ENCODE measurements at places on chromosomes 1 and 21.
A peak's percentile ranks its signal among the peaks of the same experiment; 100 is the strongest.

DNA sequence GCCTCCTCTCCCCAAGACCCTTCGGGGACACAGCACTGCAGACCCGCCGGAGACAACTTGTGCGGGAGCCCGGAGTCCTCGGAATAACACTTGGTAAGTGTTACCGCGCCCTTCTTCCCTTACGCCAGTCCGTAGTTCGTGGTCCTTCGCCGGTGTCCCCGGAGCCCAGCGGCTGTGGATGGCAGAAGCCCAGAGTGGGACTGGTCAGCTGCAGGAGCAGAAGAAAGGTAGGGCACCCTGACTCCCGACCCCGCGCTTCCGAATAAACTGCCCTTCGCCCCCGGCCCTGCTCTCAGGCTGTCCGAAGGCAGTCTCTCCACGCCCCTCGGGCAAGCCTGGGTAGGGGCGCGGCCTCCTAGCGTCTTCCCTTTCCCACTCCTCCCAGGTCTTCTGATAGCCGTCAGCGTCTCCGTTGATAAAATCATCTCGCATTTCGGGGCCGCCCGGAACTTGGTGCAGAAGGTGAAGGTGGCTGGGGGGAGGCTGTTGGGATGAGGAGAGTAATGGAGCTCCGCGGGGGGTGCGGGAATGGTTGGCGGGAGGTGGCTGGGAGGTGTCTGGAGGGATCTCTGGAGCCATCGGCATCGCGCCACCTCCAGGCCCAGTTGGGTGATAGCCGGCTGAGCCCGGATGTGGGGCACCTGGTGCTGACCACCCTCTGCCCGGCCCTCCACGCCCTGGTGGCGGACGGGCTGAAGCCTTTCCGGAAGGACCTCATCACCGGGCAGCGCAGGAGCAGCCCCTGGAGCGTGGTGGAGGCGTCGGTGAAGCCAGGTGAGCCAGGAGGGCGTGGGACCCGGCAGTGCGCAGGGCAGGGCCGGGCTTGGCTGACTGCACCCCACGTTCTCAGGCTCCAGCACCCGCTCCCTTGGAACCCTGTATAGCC, 4.3 kb downstream of the RUSC1 start:
- no peak for DNase-seq

GRCh38 chr1:2073382-2074230, 23.4 kb downstream of the PRKCZ start:
- DNase-seq: peak; percentile 20

- no peak for DNase-seq
These were observed 175.0 kb downstream of the KAZN start for GRCh38 chr1:14773396-14774025.

- no peak for DNase-seq
These were observed 461.7 kb downstream of the PTPRU start for GRCh38 chr1:29698033-29698432.

- DNase-seq: no peak
These were observed 58.7 kb downstream of the TNN start for GRCh38 chr1:175126347-175126746.

GRCh38 chr1:15757575-15758342, 836 bp upstream of the FBLIM1 start:
- DNase-seq: no peak

DNA sequence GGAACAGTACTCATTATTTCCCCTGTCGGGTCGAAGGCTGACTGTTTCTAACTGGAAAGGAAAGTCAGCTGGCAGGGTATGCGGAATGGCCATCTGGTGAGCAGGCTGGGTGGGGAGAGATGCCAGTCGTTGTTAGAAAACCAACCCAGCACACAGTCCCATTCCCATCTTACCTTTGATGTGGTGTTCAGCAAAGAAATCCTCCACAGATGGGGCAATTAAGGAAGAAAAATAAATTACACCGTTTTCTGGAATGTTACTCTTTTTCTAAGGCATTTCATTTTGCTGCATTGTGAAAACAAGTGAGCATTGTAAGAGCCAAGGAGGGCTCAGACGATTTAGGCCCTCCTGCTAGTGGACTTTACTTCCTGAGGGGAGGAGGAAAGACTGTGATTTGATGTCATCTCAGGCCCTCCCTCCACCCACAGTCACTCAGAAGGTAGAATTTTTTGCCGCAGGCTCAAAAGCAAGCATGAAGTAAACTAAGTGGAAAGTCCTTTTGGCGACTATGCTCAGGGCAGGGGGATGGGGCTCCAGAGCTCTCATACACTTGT, at the start of gene SLC16A4:
TSS of gene SLC16A4 (minus strand) at position 335 of the 554 bp plus-strand sequence. CDS start 1,703 bp downstream, outside the sequence.
- DNase-seq: peak; percentile 67

DNA sequence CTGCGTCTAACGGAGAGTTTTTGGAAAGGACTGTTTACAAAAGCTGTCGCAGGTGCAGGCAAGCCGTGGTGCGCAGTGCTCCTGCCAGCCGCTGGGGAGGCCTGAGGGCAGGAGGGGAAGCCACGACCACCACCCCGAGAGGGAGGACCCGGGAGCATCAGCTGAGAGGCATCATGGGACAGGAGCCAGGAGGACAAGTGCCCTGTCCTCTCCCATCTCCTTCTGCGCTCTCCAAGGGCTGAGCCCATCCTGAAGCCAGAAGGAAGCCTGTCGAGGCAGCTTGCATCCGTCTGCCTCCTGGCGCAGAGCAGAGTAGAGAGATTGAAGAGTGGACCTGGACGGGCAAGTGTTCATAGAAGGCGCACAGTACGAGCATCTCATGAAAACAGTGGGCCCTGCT, 310.9 kb downstream of the KIF26B start:
- DNase-seq: no peak

DNA sequence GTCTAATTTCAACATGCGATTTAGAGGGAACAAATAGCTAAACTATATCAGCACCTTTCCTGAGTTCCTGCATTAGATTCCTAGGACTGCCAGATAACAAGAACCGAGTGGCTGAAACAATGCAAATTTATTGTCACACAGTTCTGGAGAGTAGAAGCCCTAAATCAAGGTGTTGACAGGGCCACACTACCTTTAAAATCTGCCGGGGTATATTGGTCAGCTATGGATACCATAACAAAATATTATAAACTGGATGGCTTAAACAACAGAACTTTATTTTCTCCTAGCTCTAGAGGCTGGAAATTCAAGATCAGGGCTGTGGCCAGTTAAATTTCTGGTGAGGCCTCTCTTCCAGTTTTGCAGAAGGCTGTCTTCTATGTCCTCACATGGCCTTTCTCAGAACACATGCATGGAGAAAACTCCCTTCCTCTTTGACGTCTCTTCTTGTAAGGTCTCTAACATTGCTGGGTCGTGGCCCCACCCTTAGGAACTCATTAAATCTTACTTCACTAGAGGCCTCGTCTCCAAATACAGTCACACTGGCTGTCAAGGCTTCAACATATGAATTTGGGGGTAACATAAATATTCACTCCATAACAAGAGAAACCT, 144.3 kb downstream of the FCRL5 start:
- DNase-seq: no peak

GRCh38 chr21:41634858-41635257, 126.9 kb upstream of the TMPRSS2 start:
- peak; percentile 64 for DNase-seq

- DNase-seq: no peak
These were observed 30.4 kb upstream of the FOXO6 start for GRCh38 chr1:41330588-41331545.

GRCh38 chr1:226735576-226735975, 3.5 kb downstream of the ITPKB start:
- no peak for DNase-seq

DNA sequence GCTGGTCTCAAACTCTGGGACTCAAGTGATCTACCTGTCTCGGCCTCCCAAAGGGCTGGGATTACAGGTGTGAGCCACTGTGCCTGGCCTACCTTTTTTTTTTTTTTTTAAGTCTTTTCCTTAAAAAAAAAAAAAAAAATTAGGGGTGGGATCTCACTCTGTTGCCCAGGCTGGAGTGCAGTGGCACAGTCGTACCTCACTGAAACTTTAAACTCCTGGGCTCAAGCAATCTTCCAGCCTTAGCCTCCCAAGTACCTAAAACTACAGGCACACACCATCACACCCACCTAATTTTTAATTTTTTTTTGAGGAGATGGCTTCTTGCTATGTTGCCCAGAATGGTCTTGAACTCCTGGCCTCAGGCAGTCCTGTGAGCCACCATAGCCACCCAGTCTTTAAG, 38.5 kb downstream of the RNF2 start:
- no peak for DNase-seq

DNA sequence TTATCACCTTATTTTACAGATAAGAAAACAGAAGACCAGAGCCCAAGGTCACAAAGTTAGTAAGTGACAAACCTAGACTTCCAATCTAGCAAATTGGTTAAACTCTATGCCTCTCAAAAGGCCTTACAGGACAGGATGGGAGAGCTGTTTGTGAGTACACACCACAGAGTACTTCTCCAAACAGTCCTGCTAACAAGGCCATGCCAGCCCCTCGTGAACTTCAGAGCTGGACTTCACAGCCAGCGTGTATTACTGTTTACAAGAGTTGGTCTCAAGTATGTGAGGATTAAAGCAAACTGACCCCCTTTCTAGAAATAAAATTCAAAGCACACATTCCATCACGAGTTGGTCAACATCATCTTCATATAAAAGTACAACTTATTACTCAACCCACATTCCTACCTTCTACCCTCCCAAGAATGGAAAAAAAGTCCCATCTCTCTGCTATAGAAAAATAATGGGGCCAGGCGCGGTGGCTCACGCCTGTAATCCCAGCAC, 19.8 kb upstream of the UBR4 start:
- DNase-seq: no peak

DNA sequence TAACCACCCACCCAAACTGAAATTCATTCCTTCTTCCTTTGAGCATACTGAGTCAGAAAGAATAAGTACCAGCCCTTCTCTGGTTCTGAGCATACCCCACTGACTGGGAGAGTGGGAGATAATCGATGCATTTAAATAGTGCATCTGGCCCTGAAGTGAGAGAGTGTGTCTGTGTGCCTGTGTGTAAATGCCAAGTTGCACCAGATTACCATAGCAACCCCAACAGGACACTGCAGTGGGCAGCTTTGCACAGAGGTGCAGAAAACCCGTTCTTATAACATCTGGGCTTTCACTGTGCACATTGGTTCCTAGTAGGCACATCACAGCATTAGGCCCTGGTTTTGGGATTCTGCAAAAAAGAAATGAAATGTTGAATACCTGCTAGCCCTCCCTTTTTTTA, 2.3 kb downstream of the ASTN1 start:
- no peak for DNase-seq

GRCh38 chr1:20685099-20685662, 24.0 kb upstream of the DDOST start:
- no peak for DNase-seq

- no peak for DNase-seq
These were observed 26.7 kb upstream of the MX1 start for GRCh38 chr21:41399246-41399800.

GRCh38 chr1:151570819-151571218, 30.7 kb downstream of the TUFT1 start:
- no peak for DNase-seq

DNA sequence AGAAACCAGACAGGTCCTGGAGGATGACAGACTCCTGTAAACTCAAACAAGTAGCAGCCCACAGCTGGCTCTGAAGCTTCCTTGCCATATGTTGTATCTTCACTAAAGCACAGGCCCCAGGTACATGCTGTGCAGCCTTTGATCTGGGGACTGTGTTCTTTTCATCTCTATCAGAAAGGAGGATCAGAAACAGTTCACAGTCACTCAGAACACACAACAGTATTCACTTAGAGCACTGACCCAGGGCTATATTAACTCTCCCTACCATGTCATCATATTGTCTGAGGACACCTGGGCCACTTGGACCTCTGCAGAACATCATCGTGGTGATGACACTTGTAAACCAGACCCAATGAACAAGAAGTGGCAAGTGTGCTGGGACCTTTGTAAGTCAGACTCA, 222.0 kb downstream of the SETD4 start:
- DNase-seq: no peak

- DNase-seq: no peak
These were observed 31.7 kb downstream of the ECE1 start for GRCh38 chr1:21258331-21259134.

DNA sequence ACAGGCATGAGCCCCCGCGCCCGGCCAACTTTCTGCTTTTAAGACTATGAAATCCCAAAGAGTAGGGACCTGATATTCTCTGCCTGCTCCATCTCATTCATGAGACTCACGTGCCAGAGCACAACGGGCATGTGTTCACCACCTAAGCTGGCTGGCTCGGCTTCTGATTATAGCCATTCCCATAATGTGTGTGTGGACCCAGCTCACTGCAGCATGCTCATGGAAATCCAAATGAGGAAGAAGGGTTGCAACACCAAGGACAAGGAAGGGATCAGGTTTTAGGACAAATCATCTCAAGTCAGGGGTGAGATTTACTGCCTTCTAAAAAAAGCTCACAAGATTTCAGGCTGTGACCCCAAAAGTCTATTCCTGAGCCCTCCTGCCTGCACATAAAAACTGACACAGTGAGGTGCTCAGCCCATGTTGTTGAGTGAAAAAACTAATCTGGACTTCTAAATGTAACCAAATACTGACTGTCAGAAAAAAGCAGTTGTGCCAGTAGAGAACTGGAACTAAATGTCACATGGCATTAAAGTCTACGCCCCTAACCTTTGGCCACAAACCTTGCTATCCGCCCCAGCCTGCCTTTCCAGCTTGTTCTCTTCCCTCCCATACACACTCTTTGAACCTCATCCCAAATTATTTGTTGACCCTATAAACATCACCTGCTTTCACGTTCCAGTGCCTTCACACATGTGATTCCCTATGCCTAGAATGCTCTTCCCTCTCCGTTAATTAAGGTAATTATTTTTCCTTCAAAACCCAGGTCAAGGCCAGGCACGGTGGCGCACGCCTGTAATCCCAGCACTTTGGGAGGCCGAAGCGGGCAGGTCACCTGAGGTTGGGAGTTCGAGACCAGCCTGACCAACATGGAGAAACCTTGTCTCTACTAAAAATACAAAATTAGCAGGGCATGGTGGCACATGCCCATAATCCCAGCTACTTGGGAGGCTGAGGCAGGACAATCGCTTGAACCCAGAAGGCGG, 9.1 kb upstream of the COA7 start:
- no peak for DNase-seq

DNA sequence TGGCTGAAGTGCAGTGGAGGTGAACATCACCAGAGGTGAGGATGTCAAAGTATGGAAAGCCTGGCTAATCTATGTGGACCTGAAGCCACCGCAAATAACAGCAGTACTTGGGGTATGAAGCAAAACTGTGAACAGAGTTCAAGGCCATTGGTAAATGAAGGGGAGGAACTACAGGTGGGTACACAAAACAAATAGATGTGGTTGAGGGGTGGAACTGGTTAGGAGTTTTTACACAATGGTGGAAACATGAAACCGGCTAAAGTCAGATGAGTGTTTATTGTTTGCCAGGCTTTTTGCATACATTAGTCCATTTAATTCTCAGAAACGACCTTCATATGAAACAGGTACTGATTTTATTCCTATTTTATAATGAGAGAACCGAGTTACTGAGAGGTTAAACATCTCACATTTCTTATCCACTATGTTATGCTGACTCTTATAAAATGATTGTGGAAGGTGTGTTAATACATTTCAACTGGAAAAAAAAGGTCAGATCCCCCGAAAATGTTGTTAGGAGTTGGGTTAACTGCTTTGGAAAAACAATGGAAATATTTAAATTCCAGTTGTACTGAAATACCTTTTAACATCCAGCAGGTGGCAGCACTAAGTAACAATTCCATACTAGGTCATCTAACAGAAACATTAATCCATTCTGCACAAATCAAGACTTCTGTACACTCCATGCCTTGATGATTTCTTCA, 44.3 kb upstream of the GTF2B start:
- no peak for DNase-seq

Data from GM04503 (cell line).